Left lung (tissue), 14 donors: ENCODE measurements at places on chromosomes 13 and 19.

GRCh38 chr13:49225223-49226042 is 5.3 kb downstream of the MLNR start:
- peak; percentile 19 for DNase-seq

GRCh38 chr19:46904114-46905060 is 43.6 kb downstream of the ARHGAP35 start:
- no peak for DNase-seq

DNA sequence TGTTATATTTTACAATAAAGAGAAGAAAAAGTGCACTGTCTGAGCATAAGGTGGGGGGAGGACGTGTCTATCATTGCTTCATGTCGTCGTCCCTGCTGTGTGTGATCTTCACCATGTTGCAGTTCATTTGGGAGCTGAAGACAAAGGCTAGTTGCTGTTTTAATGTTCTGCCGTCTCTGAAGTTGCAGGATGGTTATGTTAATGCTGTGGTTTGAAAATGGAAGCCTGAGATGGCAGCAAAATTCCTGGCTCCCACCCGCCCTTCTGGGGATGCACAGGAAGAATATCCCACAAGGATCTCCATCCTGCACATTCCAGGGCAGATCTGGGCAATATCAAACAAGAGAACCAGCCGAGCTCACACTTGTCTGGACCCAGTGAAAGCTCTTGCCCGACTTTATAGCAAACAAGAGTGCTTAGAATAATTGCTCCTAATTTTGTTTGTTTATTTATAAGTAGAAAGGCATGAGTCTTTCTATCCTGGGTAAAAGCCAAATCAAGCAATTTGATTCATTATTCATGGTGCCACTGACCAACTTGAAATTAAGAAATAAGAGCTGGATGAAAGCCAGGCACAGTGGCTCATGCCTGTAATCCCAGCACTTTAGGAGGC is 110.3 kb upstream of the ABCC4 start:
- DNase-seq: no peak

DNA sequence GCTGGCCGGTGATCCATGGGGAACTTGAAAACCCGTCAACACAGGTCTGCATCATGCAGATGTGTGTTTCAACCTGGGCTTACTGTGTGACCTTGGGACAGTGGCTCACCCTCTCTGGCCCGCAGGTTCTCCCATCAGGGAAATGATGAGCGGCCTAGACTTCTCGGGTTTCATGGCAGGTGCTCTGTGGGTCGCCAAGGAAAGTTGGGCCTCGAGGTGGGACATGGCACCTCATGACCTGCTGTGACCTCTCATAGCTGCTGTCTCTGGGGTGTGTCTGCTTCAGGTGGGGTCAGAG is 50.8 kb upstream of the NFIC start:
- DNase-seq: no peak

GRCh38 chr13:26230703-26231102 is 8.6 kb upstream of the RNF6 start:
- no peak for DNase-seq

DNA sequence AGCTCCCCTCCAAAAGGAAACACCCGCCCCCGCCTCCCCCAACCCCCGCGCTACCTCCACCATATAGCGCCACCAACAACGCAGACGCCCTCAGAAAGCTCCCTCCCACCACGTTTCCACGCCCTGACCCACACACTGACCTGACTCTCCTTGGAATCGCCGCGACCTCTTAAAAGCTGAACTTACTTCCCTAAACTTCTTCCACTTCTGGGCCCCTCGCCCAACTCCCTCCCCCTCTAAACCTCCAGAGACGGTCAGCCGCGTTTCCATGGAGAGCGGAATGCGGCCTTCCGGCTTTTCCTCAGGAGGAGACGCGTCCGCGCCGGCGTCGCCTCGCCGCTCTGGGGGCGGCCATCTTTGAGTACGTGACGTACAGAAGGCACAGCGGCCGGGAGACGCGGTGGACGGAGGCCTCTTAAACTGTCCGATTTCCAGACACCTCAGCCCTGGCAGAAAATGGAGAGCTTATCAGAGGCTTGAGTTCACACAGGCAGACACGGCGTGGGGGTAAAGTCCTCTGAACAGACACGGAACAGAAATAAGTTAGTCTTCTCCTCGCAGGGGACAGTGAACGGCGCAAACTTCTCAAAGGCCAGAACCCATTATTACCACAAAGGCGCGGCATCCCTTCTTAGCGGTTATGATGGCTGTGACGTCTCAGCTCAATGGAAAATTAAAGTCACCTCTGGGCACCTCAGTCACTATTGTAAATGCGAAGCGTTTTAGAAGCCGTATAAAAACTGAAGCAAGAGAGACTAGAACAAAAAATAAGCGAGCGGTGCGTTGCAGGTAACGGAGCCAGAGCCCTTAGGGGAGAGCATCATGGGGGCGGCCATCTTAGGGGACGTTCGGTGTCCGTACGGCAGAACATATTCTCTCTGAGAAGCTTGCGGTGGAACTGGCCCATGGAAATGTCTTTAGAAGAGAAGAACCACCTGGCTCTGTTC is at the start of gene ZNF432:
Gene ZNF432 (minus strand): TSS at position 284 of the 947 bp plus-strand sequence. CDS start 1,970 bp downstream, outside the sequence.
- peak; percentile 96 for DNase-seq

GRCh38 chr13:103282571-103283450 is 216.6 kb upstream of the SLC10A2 start:
- DNase-seq: no peak

DNA sequence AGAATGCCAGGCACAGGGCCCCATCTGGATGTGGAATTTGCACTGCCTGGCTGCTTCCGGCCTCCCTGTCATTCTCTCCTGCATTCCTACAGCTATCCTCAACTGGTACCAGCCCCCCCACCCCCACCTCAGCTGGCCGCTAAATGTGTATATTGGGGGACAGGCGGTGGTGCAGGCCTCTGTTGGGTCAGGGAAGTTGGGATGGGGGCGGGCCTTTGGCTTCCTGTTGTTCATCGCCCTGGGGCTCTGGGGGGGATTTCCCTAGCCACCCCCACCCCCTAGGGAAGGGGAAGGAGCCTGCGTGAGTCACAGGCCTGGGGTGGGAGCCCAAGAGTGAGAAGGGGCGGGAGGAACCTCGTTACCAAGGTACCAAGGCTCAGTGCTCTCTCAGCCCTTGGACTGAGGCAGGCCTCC is 10.6 kb downstream of the POU2F2 start:
- peak; percentile 91 for DNase-seq

DNA sequence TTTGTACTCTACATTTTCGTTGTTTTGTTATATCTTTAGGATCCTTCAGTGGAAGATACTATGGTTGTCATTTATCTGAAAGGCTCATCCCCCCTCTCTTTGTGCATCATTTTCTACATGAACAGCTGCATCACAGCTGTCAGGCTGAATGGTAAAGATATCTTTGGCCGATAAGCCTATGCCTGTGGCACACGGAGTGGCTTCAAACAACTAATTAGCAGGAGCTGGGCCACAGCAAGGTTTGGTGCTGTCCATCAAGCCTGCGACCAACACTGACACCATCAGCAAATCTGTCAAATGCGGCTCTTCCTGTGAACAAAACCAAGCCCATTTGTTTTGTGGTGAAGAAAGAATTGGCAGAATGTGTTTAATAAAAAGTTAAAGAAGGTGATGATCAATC is 334.4 kb downstream of the PCDH9 start:
- DNase-seq: no peak

- no peak for DNase-seq
These were observed 22.9 kb downstream of the SBNO2 start for GRCh38 chr19:1151037-1151724.

- DNase-seq: no peak
These were observed 644 bp downstream of the MED26 start for GRCh38 chr19:16627193-16627927.

GRCh38 chr13:95188128-95188527 is 113.1 kb downstream of the ABCC4 start:
- no peak for DNase-seq
